ENCODE measurements at places on chromosomes 3 and 15.

- DNase-seq: no peak
Observed at GRCh38 chr3:194606163-194606562, 27.1 kb downstream of the TMEM44 start.

GRCh38 chr15:90297021-90297420 lies 31.5 kb downstream of the NGRN start:
- DNase-seq: no peak

DNA sequence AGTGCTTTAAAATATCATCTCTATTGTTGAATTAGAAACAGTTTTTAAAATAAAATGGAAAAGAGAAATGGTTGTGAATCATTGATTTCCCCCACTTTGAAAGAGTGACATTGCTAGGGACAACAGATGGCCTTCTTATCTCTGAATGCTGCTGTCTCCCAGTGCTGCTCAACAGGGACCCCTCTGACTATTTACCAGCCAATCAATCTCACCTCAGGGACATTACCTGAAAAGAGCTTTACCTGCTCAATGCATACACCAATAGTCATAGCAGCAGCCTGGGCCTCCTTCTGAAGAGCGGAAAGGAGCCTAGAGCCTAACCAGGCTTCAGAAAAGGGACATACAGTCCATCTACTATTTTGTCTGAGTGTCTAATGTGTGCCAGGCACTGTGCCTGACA lies 162.8 kb downstream of the CGGBP1 start:
- DNase-seq: no peak

GRCh38 chr3:39286771-39287170 lies 6.9 kb upstream of the CX3CR1 start:
- DNase-seq: no peak

DNA sequence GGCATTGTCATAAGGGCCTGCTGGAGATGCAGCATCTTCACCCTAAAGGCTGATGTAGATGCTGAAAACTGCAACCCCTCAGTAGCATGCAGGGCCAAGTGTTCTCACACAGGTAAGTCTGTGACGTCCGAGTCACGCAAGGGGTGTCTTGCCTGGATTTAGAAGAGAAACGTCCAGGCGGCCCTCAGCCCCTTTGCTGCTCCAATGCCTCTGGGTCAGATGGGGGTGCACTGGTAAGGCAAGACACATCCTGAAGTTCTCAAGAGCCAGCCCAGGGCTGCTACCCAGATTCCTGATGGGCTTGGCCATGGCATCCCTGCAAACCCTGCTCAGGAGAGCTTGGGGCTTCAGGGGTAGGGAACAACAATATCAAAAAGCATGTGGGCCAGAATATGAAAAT lies 25.4 kb downstream of the ONECUT1 start:
- DNase-seq: no peak

- no peak for DNase-seq
Observed at GRCh38 chr15:83088876-83089275, 18.6 kb upstream of the TM6SF1 start.

DNA sequence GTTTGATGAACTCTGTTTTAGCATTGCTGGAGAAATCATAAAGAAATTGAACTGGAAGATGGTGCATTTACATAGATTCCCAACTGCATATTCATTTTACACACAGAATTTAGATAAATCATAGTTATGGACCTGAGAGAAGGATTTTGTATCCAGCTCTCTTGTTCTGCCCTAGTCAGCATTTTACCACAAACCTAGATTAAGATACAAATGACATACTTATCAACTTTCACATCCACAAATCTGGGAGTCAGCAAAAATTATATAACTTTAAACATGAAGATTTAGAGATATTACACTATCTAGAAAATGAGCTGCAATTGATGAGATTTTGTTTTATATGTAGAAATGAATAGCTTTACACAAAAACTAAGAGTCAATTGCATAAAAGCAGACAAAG lies 632.8 kb downstream of the IGSF11 start:
- no peak for DNase-seq
